Stimulated activated CD8-positive, alpha-beta memory T cell treated with anti-CD3 and anti-CD28 coated beads, Interleukin-15, amount 100 ng/mL, for 24 hours (primary cell): ENCODE measurements at places on chromosomes 7 and 10.

- DNase-seq, result no peak
Observed at GRCh38 chr10:5975641-5976473, 1.5 kb downstream of the IL15RA start.

DNA sequence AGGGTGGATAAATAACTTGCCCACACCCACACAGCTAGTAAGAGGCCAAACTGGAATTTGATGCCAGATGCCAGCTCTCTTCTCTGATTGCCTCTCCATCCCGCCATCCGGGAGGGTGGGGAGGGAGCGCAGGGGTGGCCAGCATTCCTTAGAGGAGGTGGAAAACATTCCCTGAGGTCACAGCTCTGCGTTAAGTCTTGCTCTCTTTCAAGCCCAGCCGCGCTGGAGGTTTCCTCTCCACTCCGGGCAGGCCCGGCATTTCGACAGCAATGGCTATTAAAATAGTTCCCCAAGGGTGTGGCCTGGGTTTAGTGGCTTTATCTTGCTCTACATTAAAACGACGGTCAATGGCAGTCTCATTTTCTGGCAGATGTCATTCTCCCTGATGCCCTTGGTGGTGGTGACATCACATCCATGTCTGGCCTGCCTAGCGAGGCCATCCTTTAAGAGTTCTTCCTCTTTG is 16.1 kb upstream of the C10orf71 start:
- DNase-seq, result no peak

GRCh38 chr7:137880432-137880831 is 33.7 kb upstream of the DGKI start:
- DNase-seq, result no peak

GRCh38 chr10:49388161-49388560 is 7.7 kb downstream of the DRGX start:
- DNase-seq, result no peak

DNA sequence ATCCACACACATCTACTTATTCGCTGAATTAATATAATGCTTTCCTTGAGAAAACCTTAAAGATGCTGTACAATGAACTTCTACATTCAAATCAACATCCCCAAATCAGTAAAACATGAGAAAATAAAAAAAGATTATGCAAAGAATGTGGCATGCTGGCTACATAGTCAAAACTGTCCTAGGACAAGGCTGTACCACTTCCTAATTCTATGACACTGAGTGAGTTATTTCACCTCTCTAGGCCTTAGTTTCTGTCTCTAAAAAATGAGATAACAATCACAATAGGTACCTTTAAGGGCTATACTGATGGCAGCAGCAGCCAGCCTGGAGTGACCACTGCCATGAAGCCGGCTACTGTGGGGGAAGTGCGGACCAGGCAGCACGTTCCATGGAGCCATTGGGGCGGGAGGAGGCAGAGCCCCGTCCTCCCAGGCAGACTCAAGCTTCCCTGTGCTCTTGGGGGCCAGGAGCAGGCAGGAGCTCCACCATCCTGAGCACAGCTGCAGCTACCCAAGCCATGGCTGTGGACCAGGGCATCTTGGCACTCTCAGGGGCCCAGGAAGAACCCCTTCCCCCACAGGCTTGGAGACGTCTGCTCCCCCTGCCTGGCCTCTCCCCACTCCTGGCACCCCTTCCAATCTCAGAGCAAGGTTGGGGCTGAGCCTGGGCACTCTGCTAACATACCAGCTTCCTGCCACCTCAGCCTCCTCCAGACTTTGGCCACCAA is 110.2 kb downstream of the ELAPOR2 start:
- no peak for DNase-seq

- no peak for DNase-seq
Observed at GRCh38 chr7:23445326-23445725, 25.0 kb downstream of the IGF2BP3 start.

GRCh38 chr7:81710751-81711150 is 59.1 kb downstream of the HGF start:
- DNase-seq, result no peak

DNA sequence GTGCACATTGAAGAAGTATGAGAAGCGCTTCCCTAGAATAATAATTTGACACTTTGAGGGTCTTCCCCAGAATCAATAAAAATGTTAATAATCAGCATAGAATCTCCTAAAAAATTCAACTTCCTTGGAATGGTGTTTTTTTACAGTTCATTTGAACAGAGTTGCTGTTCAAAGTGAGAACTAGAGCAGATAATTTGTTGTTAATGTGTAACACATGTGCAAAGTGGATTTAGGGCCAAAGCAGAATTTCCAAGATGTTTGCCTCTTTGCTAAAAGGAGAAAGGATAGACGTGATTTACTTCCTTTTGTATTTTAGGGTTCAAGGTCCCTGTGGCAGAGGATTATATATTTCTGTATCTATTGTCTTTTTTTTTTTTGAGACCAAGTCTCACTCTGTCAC is 73.8 kb downstream of the ZNF277 start:
- no peak for DNase-seq

DNA sequence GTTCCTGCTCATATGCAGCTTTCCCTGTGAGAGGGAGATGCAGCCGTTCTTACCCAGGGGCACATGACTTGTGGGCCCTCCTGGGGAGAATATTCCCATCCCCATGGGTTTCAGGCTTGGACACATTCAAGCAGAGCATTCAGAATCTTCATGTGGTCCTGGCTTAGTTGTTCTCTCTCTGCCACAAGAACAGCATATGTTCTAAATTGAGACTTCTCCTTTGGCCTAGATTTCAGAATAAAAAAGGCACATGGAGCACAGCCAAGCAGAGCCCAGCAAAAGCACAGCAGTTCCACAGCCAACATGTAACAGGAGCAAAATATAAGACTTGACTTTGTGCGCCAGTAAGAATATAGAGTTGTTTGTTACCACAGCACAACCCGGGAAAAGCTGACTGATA is 306.4 kb upstream of the MYO3A start:
- no peak for DNase-seq

- DNase-seq, result no peak
Observed at GRCh38 chr7:143243614-143244013, 19.6 kb upstream of the GSTK1 start.

GRCh38 chr7:149886018-149886415 is 12.2 kb downstream of the ATP6V0E2 start:
- DNase-seq, result no peak

GRCh38 chr7:80386686-80387085 is 125.2 kb downstream of the GNAT3 start:
- no peak for DNase-seq

DNA sequence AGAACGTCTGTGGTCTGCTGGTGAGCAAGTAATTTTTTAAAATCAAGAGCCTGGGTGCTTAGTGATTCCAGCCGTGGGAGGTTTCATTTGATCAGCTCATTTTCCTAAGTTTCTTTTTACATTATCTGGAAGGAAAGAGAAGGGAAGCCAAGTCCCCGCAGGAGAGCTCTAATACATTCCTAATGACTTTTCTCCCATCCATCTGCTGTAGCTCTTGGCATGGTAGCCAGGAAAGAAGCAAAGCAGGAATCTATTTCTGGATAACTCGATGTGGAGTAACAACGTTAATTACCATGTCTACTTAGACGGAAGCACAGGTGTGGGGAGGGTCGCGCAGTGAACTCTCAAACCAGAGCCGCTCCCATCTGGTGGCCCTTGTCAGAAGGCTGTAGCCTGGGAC is 121.9 kb downstream of the PAXIP1 start:
- DNase-seq, result no peak

GRCh38 chr10:43940898-43941837 is 292.5 kb upstream of the ZNF32 start:
- DNase-seq, result no peak

GRCh38 chr10:72738486-72738885 is 46.5 kb downstream of the MCU start:
- DNase-seq, result no peak

DNA sequence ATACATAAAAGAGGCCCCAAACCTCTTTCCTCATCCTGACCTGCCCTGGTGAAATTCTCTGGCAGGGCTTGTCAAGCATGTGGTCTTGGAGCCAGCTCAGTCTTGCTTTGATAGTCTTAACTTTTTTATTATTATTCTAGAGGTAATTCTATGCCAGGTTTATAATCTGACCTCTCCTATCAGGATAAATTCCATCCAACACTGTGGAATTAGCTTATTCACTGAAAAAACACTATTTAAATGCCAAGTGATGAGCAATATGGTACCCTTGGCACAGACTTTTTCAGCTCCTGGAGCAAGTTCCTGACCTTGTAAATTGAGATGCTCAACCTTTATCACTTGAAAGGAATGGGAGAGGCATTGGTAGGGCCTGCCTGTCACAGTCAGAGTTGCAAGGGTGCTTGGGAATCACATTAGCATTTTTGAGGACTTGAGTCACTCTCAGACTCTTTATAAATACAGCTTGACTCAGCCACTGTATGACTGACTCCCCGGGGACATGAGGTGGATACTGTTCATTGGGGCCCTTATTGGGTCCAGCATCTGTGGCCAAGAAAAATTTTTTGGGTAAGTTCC is at the start of gene CPA4:
Gene CPA4 (plus strand): TSS at position 480 of the 576 bp plus-strand sequence. CDS start 20 bp downstream, at position 500.
- no peak for DNase-seq

DNA sequence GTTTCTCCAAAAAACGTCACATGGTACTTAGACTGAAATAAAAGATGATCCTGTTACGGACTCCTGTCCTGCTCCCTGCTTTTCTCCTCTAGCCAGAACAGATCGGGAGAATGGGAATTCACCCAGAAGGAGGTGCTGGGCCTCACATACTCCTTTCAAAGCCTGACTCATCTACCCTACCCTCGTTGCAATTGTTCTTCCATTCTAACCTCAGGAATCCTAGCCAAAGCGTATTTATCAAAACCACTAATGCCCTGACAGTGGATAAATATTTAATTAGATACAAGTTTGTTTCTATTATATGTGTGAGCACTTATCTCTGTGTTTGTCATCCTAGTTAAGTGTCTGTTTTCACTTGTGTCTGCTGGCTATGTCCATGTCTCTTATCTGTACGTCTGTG is 21.7 kb downstream of the ZCWPW1 start:
- DNase-seq, result no peak

DNA sequence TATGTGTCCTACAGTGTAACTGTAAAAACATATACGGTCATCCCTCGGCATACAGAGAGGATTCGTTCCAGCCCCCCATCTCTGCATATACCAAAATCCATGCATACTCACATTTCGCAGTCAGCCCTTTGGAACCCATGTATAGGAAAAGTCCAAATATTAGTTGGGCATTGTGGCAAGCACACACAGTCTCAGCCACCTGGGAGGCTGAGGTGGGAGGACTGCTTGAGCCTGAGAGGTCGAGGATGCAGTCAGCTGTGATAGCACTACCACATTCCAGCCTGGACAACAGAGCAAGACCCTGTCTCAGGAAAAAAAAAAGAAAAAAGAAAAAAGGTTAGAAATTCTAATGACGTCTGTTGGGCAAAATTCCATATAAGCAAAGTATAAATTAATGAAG is 29.1 kb downstream of the MDH2 start:
- DNase-seq, result no peak

DNA sequence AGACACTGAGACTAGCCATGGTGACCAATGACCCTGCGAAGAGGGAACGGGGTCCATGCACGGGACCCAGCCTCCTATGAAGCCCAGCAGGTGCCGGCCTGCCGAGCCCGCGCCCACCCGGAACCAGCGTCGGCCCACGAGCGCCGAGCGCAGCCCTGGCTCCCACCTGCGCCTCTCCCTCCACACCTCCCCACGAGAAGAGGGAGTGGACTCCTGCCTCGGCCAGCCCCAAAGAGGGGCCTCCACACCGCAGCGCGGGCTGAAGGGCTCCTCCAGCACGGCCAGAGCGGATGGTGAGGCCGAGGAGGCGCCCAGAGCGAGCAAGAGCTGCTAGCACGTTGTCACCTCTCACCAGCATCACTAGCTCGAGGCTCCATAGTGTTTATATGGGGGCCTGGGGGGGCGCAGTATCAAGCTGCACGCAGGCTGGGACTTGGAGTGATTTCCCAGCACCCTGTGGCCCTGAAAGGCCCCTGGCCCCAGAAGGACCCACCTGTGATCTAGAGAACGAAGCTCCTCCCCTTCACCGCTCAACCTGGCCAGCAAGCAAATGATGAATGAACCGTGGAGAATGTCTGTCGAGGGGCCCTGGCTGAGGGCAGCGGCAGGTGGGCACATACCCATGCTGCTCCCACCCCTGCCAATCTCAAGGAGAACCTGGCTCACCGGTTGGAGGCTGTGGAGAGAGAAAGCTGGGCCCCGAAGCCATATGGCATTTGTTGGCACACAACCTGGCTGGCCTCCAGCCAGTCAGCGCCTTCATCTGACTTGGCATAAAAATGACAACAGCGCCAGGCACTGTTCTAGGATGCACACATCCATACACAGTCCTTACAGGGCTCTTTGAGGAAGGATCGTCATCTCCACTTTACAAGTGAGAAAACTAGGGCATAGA is 30.7 kb downstream of the GHRHR start:
- DNase-seq, result no peak

GRCh38 chr7:24899161-24899560 is 80.8 kb downstream of the OSBPL3 start:
- DNase-seq, result no peak

DNA sequence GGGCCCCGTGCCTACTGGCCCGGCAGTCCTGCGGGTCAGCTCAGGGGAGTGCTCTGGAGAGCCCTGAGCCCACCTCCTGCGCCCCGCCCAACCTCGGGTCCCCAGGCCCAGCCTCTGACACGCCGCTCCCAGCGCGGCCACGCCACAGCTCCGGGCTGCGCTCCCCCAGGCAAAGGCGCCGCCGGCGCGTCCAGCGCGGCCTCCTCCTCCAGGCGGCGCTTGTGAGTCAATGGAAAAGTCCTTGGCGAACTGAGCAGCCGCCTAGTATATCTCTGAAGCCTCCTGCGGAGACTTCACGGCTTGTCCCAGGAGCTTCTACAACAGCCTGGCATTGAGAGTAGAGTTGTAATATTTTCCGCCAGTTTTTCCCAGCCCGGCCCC is 29.5 kb upstream of the BMS1 start:
- peak; percentile 66 for DNase-seq

GRCh38 chr7:2542011-2542915 is 13.1 kb downstream of the BRAT1 start:
- no peak for DNase-seq

DNA sequence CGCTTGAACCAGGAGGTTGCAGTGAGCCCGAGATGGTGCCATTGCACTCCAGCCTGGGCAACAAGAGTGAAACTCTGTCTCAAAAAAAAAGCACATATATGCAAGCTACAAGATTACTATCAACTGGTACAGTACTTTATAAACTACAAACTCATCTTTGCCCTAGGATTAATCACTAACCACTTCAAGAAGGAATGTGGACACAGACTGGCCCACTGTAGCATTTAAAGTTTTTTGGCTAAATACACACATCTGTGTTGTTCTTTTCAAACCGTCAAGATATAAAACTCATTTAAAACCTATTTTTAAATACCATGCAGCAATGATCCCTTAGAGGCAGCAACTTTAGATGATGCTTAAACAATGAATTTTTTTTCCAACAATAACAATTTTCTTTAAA is 205.4 kb downstream of the IMMP2L start:
- no peak for DNase-seq

GRCh38 chr7:41917-42565 is 150.3 kb upstream of the FAM20C start:
- DNase-seq, result no peak
